ENCODE measurements at places on chromosomes 4 and X.

GRCh38 chrX:80174925-80175574 is 160.5 kb downstream of the TBX22 start:
- no peak for DNase-seq

DNA sequence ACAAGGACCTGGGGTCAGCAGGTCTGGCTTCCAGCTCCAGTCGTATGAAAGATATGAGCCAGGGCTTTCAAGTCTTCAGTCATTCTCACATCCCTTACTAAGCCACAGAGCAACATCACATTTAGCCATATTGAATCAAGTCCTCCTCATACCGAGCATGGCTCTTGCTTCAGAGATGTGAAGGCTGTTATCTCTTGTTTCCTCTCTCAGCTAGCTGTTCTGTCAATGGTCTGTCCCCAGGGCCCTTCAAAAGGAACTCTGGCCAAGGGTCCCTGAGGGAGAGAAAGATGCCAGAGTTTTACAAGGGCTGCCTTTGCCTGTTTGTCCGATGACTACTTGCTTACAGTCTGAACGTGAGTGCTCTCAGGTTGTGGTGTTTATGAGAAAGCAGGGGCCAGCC is 30.5 kb downstream of the DOCK11 start:
- no peak for DNase-seq

DNA sequence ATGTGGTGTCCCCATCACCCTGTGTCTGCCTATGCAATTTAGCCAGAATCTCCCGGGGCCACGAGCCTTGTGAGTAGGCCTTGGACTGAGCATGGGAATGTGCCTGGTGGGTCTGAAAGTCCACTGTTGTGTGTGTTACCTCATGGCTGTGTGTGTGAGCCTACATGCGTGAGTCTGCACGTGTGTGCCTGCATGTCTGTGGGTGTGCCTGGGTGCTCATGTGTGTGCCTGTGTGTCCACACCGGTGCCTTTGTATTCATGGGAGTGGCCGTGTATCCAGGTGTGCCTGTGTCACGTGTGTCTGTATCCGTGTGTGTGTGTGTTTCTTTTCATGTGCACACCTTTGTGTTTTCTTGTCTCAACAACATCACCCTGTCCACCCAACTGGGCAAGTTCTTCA is 14.2 kb downstream of the ATP5ME start:
- no peak for DNase-seq

- DNase-seq, result no peak
Measured at GRCh38 chr4:118942465-118942864, 53.8 kb downstream of the SYNPO2 start.

GRCh38 chr4:89788206-89789072 is 48.5 kb downstream of the SNCA start:
- DNase-seq, result no peak

GRCh38 chr4:155249016-155249566 is 40.7 kb downstream of the NPY2R start:
- DNase-seq, result no peak

All from WTC11 (cell line).